H9 (cell line): ENCODE measurements at places on chromosomes 12 and 14. TPM values are rescaled to one million over a fixed set of nuclear protein-coding genes. Genes with fewer than 3 reads are reported as not detected.

DNA sequence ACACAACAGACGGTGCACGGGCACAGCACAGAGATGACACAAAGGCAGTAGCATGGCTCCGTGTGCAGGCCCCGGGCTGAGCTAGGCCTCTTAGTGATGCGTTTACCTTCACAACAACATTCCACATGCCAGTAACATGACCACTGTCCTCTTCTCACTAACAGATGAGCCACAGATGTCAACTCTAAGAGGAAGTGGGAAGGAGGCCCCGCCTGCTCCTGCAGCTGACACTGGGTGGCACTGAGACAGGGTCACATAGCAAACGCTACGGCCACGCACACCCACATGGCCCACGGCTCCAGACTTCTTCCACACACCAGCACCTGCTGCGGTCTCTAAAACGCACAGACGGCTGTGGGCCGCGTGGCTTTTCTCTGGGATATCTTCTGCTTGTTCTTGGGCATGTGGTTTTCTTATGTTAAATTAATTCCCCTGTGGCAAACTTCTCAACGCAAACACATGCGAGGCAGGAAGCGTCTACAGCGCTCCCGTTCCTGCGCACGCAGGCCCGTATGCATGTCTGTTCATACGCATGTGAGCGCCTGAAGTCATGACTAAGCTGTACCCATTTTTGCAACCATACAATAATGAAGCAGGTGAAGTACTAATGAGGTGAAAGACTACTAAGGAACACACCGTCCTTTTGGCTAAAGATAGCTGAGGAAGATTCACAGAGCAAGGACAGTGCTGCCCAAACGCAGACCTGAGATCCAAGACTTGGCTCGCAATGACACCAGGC, 26.8 kb downstream of the AMN start:
- no peak for DNase-seq

DNA sequence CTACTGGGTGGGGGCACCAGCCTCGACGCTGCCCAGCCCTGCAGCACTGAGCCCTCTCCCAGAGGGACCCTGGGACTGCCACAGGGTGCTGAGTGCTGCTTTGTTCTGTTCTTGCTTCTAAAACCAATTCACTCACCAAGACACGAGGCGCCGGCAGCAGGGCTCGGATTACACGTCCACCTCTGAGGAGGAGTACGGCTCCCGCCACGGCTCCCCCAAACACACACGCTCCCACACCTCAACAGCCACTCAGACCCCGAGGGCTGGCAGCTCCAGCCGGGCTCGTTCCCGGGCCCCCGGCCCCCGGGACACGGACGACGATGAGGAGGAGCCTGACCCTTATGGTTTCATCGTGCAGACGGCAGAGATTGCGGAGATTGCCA, 24.3 kb downstream of the CEP170B start:
- DNase-seq: no peak

GRCh38 chr14:61335049-61335448, 13.7 kb downstream of the PRKCH start:
- no peak for DNase-seq

- DNase-seq: no peak
These were observed 77.2 kb upstream of the RFLNA start for GRCh38 chr12:124217508-124218242.

DNA sequence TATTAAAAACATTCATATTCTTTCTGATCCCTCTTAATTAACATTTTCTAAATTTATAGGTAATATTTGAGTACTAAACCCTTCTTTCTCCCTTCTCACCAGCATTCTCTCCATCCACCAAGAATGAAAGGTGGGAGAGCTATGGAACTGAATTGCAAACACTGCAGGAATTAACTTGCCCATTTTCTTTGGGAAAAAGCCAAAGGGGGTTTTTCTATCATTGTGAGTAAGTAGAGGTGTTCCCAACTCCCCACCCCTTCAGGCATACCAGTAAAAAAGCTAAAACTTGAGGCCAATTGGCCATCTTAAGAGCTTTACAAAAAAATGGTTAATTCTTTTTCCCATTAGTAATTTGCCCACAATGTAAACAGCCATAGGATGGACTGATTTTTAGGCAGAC, 23.7 kb downstream of the PCNX1 start:
- no peak for DNase-seq

- DNase-seq: no peak
These were observed 396.2 kb downstream of the PAWR start for GRCh38 chr12:79294590-79294989.

DNA sequence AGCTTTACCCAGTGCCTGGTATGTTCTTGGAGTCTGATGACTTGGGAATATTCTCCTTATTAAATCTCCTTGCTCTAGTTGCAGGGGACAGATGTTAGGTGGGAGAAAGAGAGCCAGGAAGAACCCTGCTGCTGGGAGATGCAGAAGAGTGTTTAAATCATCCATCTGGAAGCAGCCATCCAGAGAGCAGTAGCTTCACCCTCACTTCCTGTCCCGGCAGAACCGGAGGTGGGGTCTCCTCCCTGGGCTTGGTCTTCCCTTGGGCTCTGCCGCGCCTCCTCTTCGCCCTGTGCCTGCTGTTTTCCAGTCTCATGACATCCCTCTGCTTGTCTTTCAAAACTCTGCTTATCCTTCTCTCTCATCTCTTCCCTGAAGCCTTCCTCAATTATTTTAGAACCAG, 15.5 kb downstream of the B4GALNT3 start:
- peak; percentile 32 for DNase-seq

- peak; percentile 62 for DNase-seq
These were observed 883 bp upstream of the CDCA4 start for GRCh38 chr14:105021656-105022275.

- DNase-seq: no peak
These were observed 98.9 kb downstream of the ZFP36L1 start for GRCh38 chr14:68693926-68694325.

DNA sequence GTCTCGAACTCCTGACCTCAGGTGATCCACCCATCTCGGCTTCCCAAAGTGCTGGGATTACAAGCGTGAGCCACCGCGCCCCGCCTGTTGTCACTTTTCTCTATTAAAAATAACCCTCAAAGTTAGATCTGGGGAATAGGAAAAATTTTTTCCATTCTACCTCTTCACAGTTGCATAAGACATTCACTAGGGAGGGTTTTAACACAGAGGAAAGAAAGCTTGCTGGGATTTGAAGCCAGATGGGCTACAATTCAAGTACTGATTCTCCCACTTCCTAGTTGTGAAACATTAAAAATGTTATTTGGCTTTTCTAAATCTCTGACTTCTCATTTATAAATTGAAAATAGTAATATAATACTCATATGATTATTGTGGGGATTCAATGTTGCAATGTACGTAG, 23.3 kb upstream of the SLC15A5 start:
- no peak for DNase-seq

TEDC1 gene
- total RNA-seq: 26.2 TPM in 2 replicates

C12orf50 gene
- total RNA-seq: 0.17 TPM in 1 of 2 replicates, not detected in the other

AHNAK2 gene
- 2.3 and 2.8 TPM in 2 replicates for total RNA-seq

OR4Q3 gene
- total RNA-seq: not detected in 2 replicates

SIVA1 gene
- total RNA-seq: 125 and 128 TPM in 2 replicates

POP5 gene
- 64.0 and 65.8 TPM in 2 replicates for total RNA-seq

FOXG1 gene
- 0.07 and 0.11 TPM in 2 replicates for total RNA-seq

DHRS2 gene
- total RNA-seq: 0.66 and 0.77 TPM in 2 replicates
